Brain (organoid and tissue), 16 donors: ENCODE measurements at places on chromosomes 4 and X.

GRCh38 chrX:110046971-110047370, 44.1 kb downstream of the TMEM164 start:
- no peak for DNase-seq

DNA sequence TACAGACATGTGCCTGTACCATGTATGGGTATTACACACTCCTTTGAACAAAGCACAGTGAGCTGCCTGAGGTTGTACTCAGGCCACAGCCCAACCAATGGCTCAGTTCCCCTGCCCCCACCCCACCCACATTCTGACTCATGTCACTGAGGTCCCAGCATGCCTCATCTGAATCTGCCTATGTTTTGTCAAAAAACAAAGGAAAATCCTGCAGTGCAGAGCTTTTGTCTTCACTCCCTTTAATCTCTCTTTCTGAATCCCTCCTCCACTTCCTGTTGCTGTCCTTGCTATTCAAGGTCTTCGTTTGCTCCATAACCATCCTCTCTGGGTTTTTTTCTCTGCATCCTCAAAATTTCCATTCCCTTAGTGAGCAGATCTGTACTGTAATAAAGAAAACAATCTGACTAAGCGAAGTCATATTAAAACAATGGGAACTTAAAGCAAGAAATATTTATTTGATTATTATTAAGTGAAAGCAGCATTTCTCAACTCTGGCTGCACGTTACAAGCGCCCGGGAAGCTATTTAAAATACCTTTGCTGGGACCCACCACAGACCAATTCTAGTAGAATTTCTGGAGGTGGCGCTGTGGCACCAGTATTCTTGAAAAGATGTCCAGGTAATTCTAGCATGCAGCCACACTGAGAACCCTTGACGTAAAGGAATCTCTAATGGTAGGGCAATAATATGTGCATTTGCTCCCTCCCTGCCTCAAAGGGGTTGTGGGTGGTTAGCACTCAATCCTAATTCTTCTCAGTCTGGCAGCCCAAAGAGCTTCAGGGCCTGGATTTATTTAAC, 8.7 kb downstream of the GUCY2F start:
- peak; percentile 15 for DNase-seq

DNA sequence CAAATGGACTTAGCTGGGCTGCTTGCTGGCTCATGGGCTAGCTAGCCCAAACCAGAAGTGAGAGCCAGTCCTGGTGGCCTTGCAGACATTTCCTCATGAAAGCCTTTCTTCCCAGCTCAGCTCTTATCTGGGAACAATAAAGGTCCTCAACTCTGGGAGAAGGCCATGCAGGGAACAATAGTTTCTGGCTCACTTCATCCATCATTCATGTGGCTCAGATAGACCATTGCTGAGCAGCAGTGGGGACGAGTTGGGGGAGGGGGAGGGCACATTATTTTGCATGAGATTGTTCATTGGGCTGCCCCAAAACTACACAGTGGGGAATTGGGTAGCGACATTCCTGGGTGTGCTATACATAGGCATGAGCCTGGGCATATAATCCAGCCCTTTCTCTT, 47.6 kb downstream of the NHSL2 start:
- DNase-seq, result no peak

DNA sequence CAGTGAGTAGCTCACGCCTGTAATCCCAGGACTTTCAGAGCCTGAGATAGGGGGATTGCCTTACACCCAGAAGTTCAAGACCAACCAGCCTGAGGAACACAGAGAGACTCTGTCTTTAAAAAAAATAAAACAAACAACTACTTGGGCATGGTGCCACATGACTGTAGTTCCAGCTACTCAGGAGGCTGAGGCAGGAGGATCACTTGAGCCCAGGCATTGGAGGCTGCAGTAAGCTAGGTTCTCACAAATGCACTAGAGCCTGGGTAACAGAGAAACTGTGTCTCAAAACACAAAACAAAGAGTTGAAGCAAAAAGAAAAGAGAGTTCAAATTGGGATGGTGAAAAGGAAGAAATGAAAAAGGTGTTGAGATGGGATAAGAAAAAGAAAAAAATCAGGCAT, 10.8 kb downstream of the CAMK2D start:
- no peak for DNase-seq

- DNase-seq, result no peak
Measured at GRCh38 chr4:61004651-61005170, 195.4 kb upstream of the ADGRL3 start.

DNA sequence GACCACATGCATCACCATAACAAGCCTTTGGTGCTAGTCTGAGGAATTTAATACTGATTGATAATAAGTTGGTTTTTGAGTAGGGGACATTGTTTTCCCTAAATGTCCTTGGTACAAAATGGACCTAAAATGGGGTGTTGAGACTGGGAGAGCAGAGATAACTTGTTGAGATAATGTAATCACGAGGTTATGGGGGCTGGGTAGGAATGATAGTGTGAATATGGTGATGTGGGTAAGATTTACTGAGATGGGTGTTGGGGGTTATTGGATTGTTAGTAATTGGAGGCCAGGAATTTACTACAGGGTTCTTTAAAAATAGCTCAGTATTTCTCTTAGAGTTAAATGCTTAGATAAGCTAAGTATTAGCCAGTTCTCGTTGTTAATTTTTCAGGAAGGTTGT, 3.9 kb downstream of the BMP2K start:
- DNase-seq, result no peak

- no peak for DNase-seq
Measured at GRCh38 chr4:76957004-76957738, 7.6 kb downstream of the SEPTIN11 start.

GRCh38 chr4:37540486-37540885, 145.7 kb downstream of the RELL1 start:
- DNase-seq, result peak; percentile 53

GRCh38 chrX:28398342-28398741, 188.9 kb upstream of the IL1RAPL1 start:
- no peak for DNase-seq

DNA sequence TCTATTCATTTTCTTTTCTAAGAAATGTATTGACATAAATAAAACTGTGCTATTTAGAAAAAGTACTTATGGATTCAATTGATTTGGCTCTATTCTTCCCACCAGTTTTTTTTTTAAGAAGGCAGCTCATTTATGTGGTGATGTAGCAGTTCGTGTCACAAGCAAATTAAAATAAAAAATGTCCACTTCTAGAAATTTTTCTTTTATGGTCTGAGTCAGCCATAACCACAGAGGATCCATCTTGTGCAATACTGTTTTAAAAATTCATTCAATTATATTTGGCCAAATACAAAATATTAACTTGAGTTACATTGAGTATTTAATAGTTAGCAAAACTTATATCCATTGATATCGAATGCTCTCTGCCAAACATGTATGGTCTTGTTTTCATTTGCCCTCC, 207.9 kb upstream of the FAT1 start:
- no peak for DNase-seq

GRCh38 chr4:46323891-46324416, 66.0 kb downstream of the GABRA2 start:
- no peak for DNase-seq

GRCh38 chr4:21476757-21477156, 471.8 kb downstream of the KCNIP4 start:
- no peak for DNase-seq

DNA sequence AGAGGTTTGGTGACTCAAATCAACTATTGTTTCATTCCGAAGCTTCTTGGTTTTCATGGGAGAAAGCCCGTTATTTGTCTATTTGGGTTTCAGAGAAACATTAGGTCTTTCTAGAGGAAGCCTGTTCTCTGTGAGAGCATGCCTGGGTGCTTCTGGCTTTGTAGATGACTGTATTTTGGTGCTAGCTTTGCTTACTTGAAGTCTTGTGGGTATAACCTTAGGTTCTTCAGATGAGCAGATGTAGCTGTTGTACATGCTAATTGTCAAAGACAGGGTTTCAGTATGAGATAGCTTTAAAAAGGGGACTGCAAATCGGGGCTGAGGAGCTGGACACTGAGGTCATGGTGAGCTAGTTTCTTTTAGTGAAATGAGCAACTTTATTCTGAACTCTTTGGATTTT, 7.9 kb upstream of the STOX2 start:
- DNase-seq, result no peak

DNA sequence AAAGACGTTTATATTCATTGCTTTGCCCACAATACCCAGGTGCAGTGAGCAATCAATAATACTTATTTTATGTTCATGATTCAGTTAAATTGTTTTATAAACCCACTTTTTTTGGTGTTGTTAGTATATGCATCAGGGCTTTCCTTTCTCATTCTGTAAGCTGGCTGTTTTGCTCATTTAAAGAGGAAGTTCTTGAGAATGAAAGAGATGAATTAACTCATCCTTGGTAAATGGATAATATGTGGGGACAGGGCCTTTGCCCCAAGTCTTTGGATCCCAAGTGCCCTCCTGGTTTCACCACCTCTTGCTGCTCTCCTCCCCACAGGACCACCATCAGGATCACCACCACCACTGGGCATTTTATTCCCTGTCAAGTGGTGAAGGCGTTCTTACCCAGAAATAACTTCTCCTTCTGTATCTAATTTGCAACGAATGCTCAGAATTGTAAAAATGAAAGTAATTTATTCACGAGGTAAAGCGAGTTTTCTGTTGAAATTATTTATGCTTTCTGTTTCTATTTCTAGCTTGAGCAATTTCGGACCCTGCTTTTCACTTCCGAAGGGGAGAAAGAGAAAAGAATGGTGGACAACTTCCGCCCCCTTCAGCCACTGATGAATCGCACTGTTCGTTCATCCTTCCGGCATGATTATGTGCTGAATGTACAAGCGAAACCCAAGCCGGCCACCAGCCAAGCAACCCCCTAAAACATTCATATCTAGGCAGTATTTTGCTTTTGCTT, 8.2 kb upstream of the ZRSR2 start:
- no peak for DNase-seq

- no peak for DNase-seq
Measured at GRCh38 chr4:87036713-87037112, 101.9 kb downstream of the AFF1 start.

DNA sequence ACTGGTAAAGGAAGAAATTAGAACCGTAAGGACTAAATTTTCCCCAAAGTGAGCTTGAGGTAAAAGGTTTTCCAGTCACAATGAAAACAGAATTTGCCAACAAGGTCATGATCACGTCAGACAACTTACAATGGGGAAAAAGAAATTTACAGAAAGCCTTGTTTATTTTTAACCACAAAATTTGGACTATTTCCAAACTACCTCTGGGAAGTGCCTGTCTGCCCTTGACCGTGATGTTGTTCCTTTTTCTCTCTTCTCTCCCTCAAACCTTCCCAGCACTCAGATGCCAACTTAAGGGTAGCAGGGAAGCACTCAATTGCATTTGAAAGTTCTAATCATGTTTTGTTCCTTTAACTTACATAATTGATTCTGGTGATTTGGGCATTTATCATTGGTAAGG, 32.5 kb downstream of the MEPE start:
- no peak for DNase-seq
